ENCODE measurements at places on chromosomes 7 and 10.

GRCh38 chr10:17190602-17191001, 10.9 kb downstream of the TRDMT1 start:
- no peak for DNase-seq

DNA sequence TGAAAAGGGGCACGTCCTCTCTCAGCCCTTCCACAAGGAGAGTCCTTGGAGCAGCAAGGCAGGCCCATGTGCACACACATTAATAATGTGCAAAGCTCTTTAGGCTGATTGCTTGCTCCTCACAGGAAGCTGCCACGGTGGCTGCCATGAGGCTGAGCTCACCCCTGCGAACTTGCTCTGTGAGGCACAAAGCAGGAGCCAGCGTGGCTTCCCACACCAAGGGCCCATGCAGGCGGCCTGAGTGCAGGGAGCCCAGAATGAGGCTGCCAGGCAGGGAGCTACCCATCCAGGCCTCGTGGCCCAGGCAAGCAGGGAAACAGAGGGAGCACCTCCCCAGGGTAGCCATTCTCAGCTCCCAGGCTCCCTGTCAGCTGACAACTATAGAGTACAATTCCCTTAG, 242.9 kb downstream of the GRID1 start:
- no peak for DNase-seq

GRCh38 chr7:100763556-100764140, 30.3 kb downstream of the ZAN start:
- no peak for DNase-seq

- DNase-seq = no peak
Measured at GRCh38 chr10:29628311-29628710, 6.5 kb downstream of the SVIL start.

DNA sequence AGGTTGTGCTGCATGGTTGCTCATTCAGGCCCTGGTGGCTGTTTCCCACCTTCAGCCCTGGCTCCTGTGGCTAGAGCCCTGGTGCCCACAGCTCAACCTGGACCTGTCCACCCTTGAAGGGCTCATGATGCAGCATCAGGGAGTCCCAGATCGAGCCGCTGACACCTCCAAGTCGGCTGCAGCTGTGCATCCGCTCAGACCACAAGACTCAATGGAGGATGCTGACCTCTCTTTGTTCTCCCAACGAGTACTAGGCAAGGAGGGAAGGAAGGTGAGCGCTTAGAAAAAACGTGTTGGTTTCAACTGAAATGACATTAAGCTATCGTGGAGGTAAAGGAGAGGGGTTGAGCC, 9.5 kb upstream of the C10orf95 start:
- DNase-seq = no peak

GRCh38 chr10:122348935-122349361, 25.6 kb upstream of the PLEKHA1 start:
- DNase-seq = no peak

GRCh38 chr7:100467638-100468373, 3.7 kb upstream of the SPACDR start:
- DNase-seq = no peak

GRCh38 chr7:69349291-69349690, 249.0 kb upstream of the AUTS2 start:
- DNase-seq = no peak

DNA sequence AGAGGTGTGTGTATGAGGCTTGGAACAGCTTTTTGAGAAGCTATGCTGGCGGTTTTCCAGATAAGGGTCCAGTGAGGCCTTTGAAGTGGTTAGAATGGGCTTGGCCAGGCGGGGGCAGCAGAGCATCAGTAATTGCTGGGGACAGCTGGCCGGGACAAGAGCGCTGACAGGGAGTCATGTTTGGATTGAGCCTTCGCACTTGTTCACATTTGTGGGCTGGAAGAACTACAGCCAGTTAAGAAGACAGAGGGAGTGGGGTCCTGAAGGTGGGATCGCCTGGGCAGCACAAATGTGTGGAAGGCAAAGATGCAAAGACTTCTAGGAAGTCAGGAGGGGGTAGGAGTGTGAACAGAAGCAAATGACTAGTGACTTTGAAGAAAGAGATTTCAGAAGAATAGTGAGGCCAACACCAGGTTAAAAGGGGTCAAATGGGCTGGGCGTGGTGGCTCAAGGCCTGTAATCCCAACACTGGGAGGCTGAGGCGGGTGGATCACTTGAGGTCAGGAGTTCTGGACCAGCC, 12.7 kb upstream of the SDHAF3 start:
- peak; percentile 62 for DNase-seq

GRCh38 chr7:100044718-100045117, 4.9 kb upstream of the ZSCAN21 start:
- DNase-seq = no peak

DNA sequence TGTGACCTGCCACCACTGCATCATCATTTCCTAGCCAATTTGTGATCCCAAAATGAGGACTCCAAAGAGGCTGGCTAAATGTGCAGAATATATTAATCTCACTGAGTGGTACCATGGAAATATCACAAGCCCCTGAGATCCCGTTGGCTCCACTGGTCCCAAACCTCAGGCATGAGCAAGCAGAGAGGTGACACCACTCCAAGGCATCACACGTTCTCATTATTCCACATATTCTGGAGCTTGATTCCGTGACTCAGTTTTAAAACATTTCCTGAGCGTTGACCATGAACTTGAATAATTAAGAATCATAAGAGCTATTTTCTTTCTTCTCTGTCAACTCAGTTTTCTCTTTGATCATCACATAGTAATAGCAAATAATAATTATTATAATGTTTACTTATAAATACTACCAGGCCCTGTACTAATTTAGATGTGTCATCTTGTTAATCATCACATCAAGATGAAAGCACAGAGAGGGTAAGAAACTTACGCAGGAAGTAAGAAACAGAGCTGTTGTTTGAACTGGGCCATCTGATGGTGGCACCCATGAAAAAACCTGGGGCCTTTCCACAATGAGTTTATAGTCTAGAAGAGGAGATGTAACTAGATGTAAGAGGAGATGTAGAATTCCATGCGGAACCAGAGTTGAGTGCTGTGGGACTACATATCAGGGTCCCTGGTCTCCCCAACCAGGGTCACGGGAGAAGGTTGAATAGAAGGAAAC, 3.5 kb downstream of the APBB1IP start:
- no peak for DNase-seq

- no peak for DNase-seq
Measured at GRCh38 chr10:753530-753929, 64.1 kb upstream of the DIP2C start.

Measured in hepatic stellate cell (primary cell).